ENCODE measurements at places on chromosomes 11 and 22.
A peak's percentile ranks its signal among the peaks of the same experiment; 100 is the strongest.

GRCh38 chr11:13368041-13368446 lies 90.5 kb downstream of the BMAL1 start:
- DNase-seq: no peak

GRCh38 chr22:17705951-17706900 lies 67.7 kb downstream of the BCL2L13 start:
- no peak for DNase-seq

GRCh38 chr11:719214-720016 lies 13.4 kb downstream of the EPS8L2 start:
- DNase-seq: peak; percentile 33

GRCh38 chr11:62985041-62985750 lies 429 bp upstream of the SLC22A6 start:
- DNase-seq: no peak

GRCh38 chr11:12932485-12932884 lies 76.6 kb upstream of the RASSF10 start:
- DNase-seq: no peak

DNA sequence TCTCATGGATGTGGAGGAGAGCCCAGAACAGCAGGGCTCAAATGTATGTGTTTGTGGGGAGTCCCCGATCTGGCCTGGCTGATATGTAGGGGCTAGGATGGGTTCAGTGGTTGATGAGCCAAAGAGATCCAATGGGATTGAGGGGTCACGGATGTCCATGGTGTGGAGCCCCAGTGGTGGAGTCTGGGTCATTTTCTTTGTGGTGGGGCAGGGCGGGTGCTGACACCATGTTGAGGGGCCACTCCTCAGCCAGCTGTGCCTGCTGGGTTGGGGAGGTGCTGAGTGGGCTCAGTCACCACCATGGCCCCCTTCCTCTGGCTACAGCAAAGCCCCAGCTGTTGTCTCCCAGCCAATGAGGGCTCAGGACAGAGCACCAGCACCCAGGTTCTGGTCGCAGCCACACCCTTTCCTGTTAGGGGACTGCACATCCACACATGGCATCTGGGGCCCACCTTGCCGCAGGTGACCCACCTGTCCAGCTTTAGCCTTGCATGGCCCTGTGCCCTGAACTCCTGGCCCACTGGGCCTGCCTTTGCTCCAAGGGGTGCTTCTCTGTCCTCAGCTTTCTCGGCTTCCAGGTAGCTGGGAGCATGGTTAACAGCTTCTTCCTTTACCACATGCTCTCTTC lies 3.2 kb upstream of the GNAZ start:
- no peak for DNase-seq

GRCh38 chr11:35050541-35050995 lies 88.4 kb upstream of the CD44 start:
- DNase-seq: no peak

DNA sequence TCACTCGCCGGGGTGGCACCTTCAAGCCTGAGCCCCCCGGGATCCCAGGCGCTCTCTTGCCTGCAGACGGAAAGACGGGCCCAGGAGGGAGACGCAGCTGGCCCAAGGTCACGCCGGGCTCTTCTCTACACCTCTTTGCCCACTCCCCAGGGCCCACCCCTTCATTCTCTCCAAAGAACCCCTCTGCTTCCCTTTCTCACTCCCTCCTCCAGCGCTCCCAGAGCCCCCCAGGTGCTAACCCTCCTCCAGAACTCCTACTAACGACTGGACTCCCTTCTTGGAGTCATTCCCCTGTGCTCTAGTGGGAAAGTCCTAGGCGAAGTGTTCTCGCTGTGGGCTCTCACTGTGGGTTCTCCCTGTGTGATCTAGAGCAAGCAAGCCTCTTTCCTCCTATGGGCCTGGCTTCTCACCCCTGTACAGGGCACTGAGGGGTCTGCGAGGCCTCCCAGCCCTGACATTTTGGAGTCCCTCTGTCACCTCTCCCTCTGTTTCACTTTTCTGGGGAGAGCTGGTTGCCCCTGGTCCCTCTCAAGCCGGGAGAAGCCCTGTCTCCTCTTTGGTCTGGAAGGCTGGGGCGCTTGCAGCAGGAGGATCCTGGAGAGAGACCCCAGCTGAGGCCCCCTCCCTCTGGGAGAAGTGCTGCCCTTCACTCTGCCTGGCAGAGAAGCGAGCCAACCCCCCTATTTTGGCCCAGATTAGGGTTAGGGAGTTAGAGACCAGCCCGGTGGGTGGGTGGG lies 858 bp downstream of the OAF start:
- DNase-seq: no peak

GRCh38 chr11:14422052-14422813 lies 63.2 kb upstream of the RRAS2 start:
- peak; percentile 84 for DNase-seq

DNA sequence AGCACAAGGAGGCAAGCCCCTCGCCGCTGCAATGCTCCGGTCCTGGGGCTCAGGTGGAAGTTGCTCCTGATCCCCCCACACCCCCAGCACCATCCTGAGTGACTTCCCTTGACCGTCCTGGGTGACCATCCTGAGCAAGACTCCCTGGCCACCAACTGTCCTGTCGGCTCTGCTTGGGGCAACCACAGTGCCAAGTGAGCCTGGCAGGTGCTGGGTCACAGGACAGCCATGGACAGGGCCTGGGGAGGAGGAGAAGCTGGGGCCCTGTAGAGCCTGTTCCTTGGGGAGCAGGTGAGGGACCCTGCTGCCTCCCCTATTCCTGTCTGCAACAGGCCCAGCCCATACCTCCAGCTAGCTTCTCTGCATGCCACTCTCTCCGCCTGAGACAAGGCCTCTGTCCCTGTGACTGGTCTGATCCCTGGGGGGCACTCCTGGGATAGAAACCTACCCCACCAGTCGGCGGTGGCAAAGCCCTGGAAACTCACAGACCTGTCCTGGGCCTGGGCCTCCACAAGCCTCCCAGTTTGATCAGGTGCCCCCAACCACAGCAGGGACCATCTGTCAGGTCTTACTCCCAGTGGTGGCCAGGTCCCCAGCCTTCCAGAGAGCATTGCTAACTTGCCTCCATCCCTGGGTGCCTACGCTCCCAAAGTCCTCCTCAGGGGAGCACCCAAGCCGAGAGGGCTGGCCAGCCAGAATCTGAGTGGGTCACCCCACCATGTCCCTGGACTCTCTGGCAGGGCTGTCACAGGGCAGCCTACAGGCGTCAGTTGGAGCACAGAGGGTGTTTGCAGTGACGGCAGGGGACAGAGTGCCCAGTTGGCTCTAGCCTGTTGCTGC lies 68.7 kb upstream of the WNT7B start:
- DNase-seq: no peak

GRCh38 chr11:10485646-10486045 lies 30.6 kb downstream of the AMPD3 start:
- DNase-seq: no peak

DNA sequence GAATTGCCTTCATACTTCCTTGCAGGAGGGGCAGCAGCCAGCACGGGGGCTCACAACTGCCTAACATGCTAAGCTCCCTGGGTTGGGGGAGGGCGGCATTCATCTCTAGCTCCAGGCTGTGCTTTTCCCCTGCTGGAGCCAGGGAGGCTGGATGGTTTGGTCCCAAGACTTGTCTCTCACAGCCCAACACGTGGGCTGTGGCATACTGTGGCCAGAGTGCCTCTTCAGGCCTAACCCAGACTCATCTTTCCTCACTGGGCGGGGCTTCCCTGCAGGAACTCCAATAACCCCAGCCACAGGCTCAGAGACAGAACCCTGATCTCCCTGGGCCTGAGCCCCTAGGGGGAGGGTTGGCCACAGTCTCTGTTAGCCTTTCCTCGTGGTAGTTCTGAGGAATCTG lies 121.9 kb upstream of the PLET1 start:
- no peak for DNase-seq

DNA sequence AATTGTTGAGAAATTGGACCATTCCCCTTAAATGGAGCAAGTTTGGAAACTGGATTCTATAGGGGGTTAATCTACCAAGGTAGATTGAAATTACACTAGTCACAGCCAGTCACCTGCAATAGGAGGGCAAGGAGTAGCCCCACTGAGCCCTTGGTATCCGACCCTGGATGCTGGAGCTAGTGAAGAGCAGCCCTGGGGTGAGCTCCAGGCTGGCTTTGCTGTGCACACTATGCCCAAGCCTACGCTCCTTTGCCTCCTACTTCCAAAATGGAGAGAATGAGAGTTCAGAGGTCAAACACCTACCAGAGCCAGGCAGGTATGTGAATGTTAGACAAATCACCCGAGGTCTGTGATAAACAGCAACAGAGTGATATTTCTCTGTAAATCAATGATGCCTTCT lies 23.7 kb downstream of the SNU13 start:
- no peak for DNase-seq

GRCh38 chr22:48662476-48663135 lies 1165.1 kb downstream of the BRD1 start:
- DNase-seq: no peak

GRCh38 chr11:11332141-11332710 lies 20.8 kb downstream of the CSNK2A3 start:
- DNase-seq: no peak

DNA sequence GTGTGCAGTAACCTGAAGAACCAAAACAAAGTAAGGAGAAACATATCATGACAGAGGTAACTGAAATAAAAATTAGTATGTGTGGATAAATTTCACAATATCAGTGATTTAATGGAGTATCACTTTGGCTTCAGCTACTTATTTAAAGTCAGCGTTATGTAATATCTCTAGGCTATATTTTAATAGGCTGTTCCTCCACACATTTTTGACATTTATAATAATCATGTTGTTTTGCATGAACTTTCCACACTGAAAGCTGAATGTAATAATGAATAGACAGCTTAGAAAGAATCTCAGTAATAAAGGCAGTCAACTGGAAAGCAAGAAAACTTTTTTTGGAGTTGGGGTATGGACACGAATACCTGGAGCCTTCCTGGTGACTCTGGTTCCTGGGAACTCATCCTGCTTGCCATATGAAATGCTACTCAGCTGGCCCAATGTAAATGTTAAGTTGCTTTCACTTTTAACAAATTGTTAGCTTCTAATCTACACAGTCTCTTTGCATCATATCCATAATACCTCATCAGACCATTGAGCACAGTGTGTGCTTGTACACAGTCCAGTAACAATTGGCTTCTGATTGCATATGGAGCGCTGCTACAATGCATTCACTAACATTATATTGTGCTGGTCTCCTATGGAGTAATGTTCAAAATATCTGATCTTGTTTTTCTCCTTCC lies 257.7 kb downstream of the SOX6 start:
- DNase-seq: no peak

GRCh38 chr22:39967996-39968972 lies 8.1 kb downstream of the TMA7B start:
- no peak for DNase-seq

GRCh38 chr22:42692239-42693054 lies 28.2 kb downstream of the A4GALT start:
- DNase-seq: peak; percentile 40

DNA sequence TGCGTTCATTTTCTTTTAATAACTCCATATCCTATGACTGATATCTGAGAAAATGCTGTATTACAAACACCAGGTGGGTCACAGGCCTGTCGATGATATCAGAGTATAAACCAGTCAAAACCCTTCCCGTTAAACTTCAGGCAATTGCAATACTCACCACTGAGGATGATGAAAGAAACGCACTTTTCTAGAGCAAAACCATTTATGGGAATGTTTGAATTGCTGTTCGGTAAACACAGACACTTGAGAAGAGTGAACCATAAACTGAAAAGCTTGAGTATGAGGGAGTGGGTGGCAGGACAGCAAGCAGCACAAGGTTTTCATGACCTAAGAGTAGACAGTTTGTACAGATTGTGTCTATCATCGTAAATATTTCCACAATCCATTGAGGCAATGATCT lies 139.8 kb upstream of the CEP126 start:
- no peak for DNase-seq

DNA sequence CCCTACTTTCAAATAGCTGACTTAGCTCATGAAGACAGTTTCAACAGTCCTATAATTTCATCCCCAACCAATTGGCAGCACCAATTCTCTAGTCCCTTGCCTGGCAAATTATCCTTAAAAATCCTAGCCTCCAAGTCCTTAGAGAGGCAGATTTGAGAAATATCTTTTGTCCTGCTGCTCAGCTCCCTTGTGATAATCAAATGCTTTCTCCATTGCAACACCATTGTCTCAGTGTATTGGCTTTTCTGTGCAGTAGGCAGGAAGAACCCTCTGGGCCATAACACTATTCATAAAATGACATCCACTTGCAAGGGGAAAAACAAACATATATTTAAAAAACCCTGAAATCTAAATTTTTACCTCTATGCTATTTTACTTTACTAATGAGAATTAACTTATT lies 89.6 kb downstream of the AASDHPPT start:
- no peak for DNase-seq

DNA sequence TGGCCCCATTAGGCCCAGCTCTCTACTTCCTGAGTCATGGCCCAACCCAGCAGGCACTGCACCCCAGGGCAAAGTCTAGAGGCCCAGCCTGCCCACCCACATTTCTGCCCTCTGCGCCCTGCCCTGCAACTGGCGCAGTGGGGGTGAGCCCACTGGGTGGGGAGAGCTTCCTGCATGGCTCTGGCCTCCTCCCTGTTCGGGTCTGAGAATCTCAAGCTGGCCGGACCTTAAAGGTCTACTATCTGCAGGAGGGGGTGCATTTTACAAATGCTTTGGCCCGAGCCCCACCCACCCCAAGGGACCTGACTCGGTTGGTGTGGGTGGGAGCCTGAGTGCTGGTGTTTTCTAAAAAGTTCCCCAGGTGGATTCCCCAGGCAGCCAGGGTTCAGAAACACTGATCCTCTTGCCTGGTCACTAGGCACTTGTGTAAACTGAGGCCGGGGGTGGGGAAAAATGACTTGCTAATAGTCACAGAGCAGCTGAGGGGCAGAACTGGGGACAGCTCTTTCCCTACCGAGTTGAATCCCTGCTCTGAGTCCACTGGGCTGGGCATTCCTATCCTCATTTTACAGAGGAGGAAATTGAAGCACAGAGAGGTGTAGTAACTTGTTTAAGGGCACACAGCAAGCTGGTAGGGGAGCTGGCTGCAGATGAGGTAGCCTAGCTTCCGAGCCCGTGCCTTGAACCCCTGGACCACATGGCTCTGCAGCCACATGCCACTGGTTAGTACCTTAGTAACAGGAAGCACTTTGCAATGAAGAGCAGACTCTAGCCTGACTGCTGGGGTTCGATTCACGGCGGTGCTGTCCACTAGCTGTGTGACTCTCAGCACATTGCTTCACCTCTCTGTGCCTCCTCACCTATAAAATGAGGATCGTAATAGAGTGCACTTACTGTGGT lies 36.3 kb downstream of the CD82 start:
- DNase-seq: no peak

DNA sequence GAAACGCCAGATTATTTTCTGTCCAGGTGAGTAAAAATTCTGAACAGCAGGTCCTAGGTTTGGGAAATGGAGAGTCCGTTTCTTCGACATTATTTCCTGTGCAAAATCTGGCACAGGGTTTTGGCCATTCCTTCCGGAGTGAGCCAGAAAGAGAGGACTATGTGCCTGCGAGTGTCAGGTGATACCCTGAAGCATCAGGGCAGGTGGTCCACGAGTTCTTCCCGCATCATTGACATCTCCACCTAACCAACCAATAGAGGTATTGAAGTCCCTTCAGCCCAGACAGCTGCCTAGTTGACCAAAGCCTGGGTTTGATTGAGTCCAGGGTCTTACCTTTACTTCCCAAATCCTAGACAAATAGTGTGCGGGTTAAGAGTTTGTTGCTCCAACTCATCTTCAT lies 808 bp downstream of the SNAP29 start:
- DNase-seq: no peak

- DNase-seq: no peak
Observed at GRCh38 chr11:66707486-66707885, 21.5 kb downstream of the SPTBN2 start.

Data from D341Med (cell line).